ENCODE measurements at places on chromosomes 5 and 9.

DNA sequence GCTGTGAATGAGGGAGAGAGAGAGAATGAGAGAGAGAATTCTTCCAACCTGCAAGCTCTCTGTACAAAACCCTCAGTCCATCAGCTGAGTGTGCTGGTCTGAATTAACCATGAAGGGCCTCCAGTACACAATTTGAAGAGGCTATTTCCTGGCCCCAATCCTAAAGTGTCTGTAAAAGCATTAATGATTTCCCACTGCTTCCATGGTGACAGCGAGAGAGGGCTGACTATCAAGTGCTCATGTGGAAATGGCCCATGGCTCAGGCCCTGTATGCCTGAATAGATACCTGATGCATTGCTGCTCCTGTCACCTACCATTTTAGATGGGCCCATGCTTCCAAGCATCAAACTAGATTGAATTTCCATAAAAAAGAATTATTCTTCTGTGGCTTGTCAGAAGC, 592.4 kb downstream of the KIF4B start:
- DNase-seq: no peak

DNA sequence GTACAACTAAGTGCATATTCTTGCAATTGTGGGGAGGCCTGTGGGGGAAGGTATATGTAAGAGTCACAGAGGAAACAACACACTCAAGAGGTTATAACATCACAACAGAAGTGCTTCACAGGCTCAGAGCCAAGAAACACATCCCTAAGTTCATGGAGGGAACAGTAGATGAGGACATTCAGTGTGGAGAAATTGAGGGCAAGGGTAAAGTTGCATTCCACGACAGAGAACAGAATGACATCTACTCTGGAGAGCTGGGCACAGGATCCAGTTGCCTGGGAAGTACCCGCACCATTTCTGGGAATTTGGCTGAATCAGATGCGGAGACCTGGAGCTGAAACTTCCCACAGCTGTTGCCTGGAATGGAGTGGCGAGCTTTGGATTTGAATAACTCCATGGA, 197.2 kb downstream of the NXNL2 start:
- no peak for DNase-seq

GRCh38 chr5:164358531-164359259, 853.3 kb downstream of the MAT2B start:
- DNase-seq: no peak

- no peak for DNase-seq
Observed at GRCh38 chr9:115633104-115633503, 515.1 kb upstream of the TNC start.

DNA sequence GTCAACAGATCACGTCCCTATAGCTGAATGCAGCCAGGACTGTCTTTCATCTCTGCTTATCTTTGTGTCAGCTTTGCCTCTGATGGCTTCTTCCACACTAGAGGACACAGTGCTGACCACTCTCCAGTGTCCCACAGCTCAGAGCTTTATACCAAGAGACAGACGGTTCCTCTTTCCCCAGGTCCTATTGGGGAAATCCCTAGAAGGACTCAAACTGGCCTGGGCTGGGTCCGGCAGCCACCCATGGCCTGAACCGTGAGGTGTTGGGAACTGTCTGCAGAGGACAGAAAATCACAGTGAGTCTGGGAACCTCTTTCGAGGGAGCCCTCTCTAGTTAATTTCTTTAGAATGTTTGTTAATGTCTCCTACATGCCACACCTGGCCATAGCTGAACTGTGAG, 68.3 kb upstream of the SHB start:
- DNase-seq: no peak

GRCh38 chr9:18893491-18893890, 139.5 kb downstream of the SAXO1 start:
- no peak for DNase-seq

- no peak for DNase-seq
Observed at GRCh38 chr5:111749303-111750026, 7.5 kb downstream of the NREP start.

GRCh38 chr5:10607023-10607665, 43.3 kb downstream of the ANKRD33B start:
- peak; percentile 71 for DNase-seq

GRCh38 chr5:73615085-73615484, 10.9 kb upstream of the ARHGEF28 start:
- no peak for DNase-seq

DNA sequence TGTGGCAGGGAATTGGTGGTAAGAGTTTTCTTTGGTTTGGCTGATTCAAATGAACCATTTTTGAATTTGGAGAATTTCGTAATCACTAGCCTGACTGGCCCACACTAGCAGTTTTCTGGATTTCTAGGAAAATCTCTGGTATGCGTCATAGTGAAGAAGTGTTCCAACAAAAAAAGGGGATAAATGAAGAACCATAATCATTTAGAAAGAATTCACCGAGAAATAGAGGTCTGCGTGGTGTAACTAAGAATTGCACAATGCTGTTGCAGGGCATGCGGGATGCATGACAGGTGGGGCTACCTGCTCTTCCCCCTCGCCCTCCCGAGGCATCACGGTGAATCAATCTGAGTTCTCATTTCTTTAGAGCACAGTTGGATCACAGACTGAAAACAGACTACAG, 232.3 kb upstream of the PAPPA start:
- DNase-seq: no peak

DNA sequence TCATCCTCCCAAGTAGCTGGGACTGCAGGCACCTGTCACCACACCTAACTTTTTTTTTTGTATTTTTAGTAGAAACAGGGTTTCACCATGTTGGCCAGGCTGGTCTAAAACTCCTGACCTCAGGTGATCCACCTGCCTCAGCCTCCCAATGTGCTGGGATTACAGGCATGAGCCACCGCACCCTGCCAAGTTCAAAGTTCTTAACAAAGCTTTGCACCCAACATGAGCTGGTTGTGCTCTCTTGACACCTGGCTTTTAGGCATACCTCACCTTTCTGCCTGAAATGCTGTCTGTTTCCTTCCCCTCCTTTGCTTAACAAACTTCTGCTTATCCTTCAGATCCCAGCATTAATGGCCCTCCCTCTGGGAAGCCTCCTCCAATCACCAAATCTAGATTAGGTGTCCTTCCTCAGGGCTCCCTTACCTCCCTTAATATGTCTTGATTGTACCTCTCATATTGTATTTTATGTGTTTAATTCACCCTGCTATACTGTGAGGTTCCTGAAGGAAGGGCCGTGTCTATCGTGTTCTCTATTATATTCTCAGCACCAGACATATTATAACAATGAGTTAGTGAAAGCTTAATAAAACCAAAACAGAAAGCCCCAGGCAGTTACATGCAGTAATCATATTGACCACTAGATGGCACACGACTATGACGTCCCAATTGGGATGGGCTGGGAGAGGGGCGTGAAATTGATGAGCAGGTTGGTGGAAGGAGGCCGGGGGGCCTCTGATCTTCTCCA, 62.9 kb upstream of the PPARGC1B start:
- peak; percentile 32 for DNase-seq

GRCh38 chr9:92493749-92494387, 11.6 kb upstream of the ASPN start:
- no peak for DNase-seq

GRCh38 chr5:67204821-67205220, 8.2 kb upstream of the CD180 start:
- no peak for DNase-seq

- DNase-seq: no peak
Observed at GRCh38 chr9:92711844-92712243, 41.9 kb upstream of the IPPK start.

- no peak for DNase-seq
Observed at GRCh38 chr5:142197098-142197497, 88.5 kb downstream of the NDFIP1 start.

GRCh38 chr9:86965636-86966395, 18.5 kb upstream of the GAS1 start:
- no peak for DNase-seq

DNA sequence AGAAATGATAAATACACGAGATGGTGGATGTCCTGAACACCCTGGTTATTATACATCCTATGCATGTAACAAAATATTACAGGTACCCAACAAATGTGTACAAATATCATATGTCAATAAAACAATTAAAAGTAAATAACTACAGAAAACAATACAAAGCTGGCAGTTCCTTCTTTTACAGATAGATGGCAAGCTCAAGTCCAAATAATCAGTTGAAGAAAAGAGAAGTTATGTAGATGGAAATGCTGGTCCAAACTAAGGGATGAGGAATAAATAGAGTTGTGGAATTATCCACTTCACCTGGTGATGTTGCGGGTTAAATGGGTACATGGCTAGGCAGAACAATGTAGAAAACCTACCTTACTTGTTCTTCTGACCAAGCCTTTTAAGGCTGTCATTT, 79.4 kb downstream of the PALM2AKAP2 start:
- no peak for DNase-seq

- DNase-seq: no peak
Observed at GRCh38 chr5:4924577-4924976, 215.6 kb upstream of the ADAMTS16 start.

GRCh38 chr9:35593581-35593980, 11.5 kb upstream of the TESK1 start:
- no peak for DNase-seq

DNA sequence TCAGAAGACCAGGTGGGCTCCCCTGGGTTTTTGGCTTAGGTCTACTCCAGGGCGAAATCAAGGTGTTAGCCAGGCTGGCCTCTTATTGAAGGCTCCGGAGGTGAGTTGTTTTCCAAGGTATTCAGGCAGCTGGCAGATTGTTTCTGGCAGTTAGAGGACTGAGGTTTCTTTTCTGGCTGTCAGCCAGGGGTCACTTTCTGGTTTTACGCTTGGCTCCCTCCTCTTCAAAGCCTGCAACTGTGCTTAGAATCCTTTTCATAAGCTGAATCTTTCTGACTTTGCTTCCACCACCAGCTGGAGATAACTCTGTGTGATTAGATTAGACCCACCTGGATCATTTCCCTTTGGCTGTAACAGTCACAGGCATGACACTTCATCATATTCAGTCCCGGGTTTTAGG, 24.6 kb downstream of the RFK start:
- DNase-seq: no peak

DNA sequence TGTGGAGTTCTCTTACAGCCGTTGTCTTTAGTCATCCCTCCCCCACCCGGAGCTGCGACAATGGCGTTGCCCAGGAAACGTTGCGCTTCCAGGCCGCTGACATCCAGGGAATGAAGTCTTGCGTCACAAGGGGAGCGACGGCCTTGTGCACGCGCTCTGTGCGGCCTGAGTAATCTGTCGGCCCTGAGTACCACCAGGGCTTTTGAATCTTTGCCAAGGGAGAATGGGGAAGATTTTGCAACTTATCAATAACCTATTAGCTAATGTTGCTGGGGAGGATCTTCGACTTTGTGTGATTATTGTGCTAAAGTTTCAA, at the start of gene SOX30:
TSS of gene SOX30 (minus strand) at position 62 of the 316 bp plus-strand sequence. CDS start 360 bp downstream, outside the sequence.
- DNase-seq: no peak
